ENCODE measurements at places on chromosomes 2 and 18.

DNA sequence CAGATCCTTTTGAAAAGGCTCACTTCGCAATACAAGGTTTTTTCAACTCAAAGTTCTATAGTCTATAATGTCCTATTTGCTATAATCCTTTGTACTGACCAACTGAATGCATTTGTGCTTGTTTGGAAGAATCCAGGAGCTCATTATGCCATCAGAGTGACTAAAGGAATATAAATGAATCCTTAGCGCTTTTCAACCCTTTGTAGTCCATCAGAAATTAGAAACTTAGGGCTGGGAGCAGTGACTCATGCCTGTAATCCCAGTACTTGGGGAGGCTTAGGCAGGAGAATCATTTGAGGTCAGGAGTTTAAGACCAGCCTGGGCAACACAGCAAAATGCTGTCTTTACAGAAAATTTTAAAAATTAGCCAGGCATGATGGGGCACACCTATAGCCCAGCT, 330.2 kb upstream of the CHAC2 start:
- no peak for DNase-seq

- DNase-seq, result no peak
These were observed 74.7 kb downstream of the NAB1 start for GRCh38 chr2:190723397-190724090.

- no peak for DNase-seq
These were observed 275.7 kb upstream of the FN1 start for GRCh38 chr2:215711471-215712034.

GRCh38 chr2:192030289-192030688, 164.4 kb downstream of the TMEFF2 start:
- DNase-seq, result no peak

DNA sequence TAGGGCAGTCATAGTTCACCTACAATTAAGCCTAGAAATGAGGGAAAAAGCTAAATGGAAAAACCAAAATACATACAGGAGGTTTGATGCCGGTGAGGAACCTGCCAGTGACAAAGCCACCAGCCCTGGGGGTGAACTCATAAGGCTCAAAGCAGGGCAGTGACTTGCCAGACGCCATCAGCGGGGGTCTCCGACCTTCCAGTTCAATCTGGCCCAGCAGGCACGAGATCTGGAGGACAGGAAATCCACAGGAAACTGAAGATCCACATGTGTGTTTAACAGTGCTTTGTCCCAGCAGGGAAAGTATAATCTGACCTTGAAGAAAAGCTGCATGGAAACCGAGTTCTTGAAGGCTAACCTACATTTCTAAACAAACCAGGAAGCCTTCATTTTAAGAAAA, 60.1 kb downstream of the POLR1A start:
- DNase-seq, result no peak

DNA sequence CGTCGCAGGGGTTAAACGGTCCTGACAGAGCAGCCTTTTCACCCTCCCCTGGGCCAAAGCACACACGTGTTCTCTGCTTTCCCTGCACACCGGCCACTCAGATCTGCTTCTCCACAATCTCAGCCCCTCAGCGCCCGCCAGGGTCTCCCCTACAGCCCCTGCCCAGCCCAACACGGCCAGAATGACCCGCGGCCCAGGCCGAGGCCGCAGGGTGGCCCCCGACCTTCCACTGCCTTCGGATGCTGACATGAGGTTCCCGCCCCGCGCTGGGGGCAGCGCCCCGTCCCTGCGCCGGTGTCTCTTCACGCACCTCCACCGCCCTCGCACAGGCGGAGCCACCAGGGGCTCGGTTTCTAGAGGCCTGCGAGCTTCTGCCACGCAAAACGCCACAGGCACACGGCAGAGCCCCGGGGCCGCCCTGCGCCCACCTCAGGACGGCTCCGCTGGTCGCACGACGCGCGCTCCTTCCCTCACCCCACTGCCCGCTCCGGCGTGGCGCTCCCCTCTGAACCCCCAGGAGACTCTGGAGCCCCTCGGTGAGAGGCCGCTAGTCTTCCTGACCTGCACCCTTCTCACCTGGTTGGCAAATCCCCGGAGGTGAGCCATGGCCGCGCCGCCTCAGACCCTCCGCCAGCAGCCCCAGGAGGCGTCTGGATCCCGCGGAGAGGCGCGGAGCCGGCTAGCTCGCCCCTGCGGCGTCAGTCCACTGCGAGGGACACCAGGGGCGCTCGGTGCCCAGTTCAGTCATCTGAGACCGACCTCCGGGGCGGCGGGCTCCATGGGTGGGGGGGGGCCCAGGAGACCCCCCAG, 749 bp downstream of the STK25 start:
- DNase-seq, result peak; percentile 66

DNA sequence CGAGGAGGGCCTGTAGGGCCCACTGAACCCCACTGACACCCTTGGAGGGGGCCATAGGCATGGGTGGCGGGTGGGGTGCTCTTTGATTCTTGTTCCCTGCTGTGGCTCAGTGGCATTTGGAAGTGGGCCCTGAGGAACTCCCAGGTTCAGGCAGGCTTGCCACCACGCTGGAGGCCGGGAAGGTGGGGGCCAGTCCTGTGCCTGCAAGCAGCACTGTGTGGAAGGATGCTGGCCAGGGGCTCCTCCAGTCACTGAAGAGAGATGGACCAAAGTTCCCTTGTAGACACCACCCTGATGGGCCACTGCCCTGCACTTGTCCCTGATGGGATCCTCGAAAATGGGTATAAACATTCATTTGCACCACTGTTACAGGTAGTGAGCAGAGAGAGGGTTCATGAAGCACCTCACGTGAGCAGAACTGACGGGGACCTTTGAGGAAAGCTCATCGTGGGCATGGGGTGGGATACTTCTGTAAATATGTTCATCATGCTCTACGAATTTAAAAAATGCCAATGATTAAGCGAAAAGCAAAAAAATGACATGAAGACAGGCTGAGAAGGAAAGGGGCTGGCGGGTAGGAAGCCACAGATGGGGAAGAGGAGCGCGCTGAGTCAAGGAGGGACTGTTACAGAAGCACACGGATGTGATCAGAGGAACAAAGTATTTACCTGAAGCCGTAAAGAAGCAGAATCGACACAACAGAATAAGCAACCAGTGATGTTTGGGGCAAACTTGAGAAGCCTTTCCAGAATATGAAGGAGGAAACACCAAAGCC, 45.2 kb upstream of the ASB1 start:
- no peak for DNase-seq

GRCh38 chr18:1292167-1292566, 387.5 kb downstream of the ADCYAP1 start:
- DNase-seq, result no peak
